HAP-1 (cell line): ENCODE measurements at places on chromosomes 16 and 17.

GRCh38 chr17:82237083-82237745 is 8.4 kb downstream of the SLC16A3 start:
- DNase-seq, result no peak

GRCh38 chr16:50173316-50173715 is 20.2 kb downstream of the TENT4B start:
- no peak for DNase-seq

DNA sequence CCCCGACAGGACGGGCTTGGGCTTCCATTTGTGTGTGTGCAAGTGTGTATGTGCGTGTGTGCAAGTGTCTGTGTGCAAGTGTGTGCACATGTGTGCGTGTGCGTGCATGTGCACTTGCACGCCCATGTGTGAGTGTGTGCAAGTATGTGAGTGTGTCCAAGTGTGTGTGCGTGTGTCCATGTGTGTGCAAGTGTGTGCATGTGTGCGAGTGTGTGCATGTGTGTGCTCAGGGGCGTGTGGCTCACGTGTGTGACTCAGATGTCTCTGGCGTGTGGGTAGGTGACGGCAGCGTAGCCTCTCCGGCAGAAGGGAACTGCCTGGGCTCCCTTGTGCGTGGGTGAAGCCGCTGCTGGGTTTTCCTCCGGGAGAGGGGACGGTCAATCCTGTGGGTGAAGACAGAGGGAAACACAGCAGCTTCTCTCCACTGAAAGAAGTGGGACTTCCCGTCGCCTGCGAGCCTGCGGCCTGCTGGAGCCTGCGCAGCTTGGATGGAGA is 23.1 kb upstream of the ITGAX start:
- no peak for DNase-seq

DNA sequence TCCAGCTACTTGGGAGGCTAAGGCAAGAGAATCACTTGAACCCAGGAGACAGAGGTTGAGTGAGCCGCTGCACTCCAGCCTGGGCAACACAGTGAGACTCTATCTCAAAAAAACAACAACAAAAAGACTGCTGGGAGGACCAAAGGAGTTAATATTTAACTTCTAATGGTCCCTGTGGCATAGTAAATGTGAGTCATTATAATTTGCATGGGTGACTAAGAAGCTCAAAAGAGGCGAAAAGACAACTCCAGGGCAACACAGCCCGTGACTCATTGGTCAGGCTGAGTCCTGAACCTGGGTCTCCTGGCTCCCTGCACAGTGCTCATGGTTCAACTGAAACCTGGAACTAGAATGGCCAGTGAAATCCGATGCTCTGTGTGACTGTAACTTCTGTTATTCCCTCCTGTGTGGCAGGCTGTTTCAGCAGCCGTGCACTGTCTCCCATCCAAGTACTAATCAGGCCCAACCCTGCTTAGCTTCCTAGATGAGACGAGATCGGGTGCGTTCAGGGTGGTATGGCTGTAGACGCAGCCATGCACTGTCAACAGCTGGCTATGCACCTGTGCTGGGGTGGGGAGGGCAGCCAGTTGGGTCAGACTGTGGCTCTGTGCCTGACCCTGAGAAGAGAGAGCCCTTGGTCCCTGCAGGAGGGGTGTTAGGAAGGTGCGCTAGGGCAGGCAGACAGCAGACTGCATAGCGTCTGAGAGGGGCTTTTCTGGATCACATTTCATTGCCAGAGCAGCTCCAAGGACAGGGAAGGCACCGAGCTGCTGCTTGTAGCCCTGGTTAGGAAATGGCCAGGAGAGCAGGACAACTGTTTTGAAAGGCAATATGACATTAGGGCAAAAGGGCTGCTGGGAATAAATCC is 14.5 kb upstream of the GPRC5C start:
- no peak for DNase-seq

- no peak for DNase-seq
Observed at GRCh38 chr16:2214719-2214968, at the start of gene PGP. PGP (minus strand) TSS chr16:2214840; CDS start chr16:2214777, 63 bp downstream.

GRCh38 chr16:31130336-31130891 is 5.1 kb downstream of the PRSS8 start:
- DNase-seq, result no peak

- no peak for DNase-seq
Observed at GRCh38 chr16:87860553-87861299, 8.6 kb downstream of the SLC7A5 start.
